Stimulated activated CD4-positive, alpha-beta T cell treated with anti-CD3 and anti-CD28 coated beads, Interleukin-1b, Interleukin-23, amount 100 ng/mL, for 1 hour (primary cell): ENCODE measurements at places on chromosomes 12 and 14.

GRCh38 chr12:66979251-66979650, 289.9 kb upstream of the CAND1 start:
- no peak for DNase-seq

- DNase-seq, result no peak
These were observed 145.0 kb downstream of the BTG1 start for GRCh38 chr12:92000597-92000996.

DNA sequence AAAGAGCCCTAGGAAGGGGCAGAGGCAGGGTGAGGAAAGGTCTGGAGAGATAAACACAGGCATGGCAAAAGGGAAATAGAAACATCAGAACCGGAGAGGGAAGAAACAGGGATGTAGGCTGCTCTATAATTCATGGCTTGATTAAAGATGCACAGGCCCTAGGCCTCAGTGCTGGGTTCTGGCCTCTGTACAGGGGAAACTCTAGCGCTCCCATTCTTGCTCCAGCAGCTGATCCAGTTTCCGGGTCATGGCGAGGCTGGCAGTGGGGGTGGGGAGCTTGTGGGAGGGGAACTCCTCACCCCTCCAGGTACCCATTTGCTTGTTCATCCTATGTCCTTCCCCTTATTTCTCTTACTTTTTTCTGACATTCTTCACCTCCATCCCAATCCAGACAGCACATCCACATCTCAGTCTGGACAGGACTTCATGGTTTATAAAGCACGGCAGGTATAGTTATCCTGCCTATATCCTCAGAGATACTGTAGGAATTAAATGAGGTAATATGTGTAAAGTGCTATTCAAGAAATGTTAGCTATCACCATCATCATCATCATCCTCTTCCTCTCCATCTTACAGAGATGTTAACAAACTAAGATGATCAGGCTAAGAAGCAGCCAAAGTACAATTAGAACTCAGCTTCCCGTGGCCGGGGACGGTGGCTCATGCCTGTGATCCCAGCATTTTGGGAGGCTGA, 8.0 kb upstream of the GPR84 start:
- no peak for DNase-seq

DNA sequence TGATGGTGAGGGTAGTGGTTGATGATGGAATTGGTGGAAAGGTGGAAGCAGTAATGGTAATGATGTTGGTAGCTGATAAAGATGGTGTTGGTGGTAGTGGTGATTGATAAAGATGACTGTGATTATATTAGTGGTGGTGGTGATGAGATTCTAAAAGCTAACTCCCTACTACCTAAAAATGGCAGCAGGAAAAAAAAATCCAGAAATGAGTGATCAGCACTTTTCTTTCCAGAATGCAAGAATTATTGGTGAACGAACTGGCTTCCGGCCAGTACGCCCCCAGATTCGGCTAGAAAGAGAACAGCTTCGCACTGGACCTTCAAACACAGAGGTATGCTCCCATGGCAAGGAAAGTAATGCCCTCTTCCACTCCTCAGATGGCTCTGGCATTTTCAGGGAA, 19.3 kb downstream of the DAO start:
- DNase-seq, result no peak

- no peak for DNase-seq
These were observed 10.8 kb downstream of the TGFB3 start for GRCh38 chr14:75970989-75971388.

- no peak for DNase-seq
These were observed 235.6 kb upstream of the RPL10L start for GRCh38 chr14:46887144-46887543.

- DNase-seq, result no peak
These were observed 99.8 kb upstream of the DIO2 start for GRCh38 chr14:80310938-80311750.

DNA sequence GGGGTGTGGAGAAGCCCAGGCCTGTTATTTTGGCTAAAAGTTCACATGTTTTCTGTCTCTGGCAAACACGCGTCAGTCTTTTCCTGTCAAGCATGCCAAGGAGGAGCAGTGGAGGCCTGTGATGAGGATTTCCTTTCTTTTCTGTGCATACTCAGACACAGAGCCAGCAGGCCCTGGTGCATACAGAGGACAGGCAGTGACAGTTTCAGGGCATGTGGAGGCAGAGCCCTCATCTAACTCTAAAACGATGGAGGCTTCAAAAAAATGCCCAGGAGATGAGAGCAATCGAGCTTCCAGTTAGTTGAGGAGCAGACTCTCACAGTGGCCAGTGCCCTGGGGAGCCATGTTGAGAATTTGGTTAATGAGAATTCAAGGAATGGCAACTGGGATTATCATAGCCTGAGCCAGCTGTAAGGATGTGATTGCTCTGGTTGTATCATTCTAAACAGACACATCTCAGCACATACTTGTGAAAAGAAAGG, 66.5 kb downstream of the TRAFD1 start:
- DNase-seq, result no peak
